ENCODE measurements at places on chromosomes 1 and 21. TPM values are rescaled to one million over a fixed set of nuclear protein-coding genes. Genes with fewer than 3 reads are reported as not detected.

- H3K4me1 ChIP-seq = peaks cover 38% of the 10 kb centered on the region
- H3K27ac ChIP-seq = no peak overlapping the region
- H3K4me3 ChIP-seq = no peak overlapping the region
- no peaks in the 10 kb centered on the region for H3K27me3 ChIP-seq
Observed at GRCh38 chr1:77413541-77414335, 131.9 kb downstream of the AK5 start.

DNA sequence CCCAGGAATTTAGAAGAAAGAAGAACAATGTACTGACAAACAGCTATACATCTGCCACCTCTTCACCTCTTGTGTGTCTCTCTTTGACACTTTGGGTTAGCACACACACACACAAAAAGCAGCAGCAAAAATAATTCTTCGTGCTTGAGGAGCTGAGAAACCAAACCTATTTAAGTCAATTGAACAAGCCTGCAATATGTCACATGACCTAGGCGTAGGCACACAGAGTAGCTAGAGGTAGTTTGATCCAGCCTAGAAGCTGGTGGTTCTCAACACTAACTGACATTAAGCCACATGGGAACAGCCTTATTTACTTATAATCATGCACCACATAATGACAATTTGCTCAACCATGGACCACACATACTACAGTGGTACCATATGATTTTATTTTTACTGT lies 32.3 kb downstream of the RRAGC start:
- H3K4me1 ChIP-seq = no peaks in the 10 kb centered on the region
- H3K36me3 ChIP-seq = no peaks in the 10 kb centered on the region
- no peak overlapping the region for H3K27ac ChIP-seq
- H3K27me3 ChIP-seq = peaks cover 91% of the 10 kb centered on the region
- no peak for DNase-seq

The TEX38 gene
- total RNA-seq = not detected

The FAM167B gene
- total RNA-seq = 1.8 TPM

GRCh38 chr1:243216741-243217140 lies 38.3 kb downstream of the CEP170 start:
- no peak for DNase-seq
- peaks cover 8% of the 10 kb centered on the region for H3K4me1 ChIP-seq
- no peak overlapping the region for H3K27ac ChIP-seq
- H3K4me3 ChIP-seq = no peak overlapping the region
- H3K27me3 ChIP-seq = no peaks in the 10 kb centered on the region

- H3K27me3 ChIP-seq = no peaks in the 10 kb centered on the region
- peaks cover 5% of the 10 kb centered on the region for H3K36me3 ChIP-seq
- peaks cover 77% of the 10 kb centered on the region for H3K4me1 ChIP-seq
- H3K4me3 ChIP-seq = no peak overlapping the region
Observed at GRCh38 chr1:59137276-59137615, 159.6 kb upstream of the FGGY start.

The GFI1 gene
- 0.31 TPM for total RNA-seq

The RBBP4 gene
- 242 TPM for total RNA-seq

The LCE2A gene
- total RNA-seq = not detected

The SLC1A7 gene
- not detected for total RNA-seq

DNA sequence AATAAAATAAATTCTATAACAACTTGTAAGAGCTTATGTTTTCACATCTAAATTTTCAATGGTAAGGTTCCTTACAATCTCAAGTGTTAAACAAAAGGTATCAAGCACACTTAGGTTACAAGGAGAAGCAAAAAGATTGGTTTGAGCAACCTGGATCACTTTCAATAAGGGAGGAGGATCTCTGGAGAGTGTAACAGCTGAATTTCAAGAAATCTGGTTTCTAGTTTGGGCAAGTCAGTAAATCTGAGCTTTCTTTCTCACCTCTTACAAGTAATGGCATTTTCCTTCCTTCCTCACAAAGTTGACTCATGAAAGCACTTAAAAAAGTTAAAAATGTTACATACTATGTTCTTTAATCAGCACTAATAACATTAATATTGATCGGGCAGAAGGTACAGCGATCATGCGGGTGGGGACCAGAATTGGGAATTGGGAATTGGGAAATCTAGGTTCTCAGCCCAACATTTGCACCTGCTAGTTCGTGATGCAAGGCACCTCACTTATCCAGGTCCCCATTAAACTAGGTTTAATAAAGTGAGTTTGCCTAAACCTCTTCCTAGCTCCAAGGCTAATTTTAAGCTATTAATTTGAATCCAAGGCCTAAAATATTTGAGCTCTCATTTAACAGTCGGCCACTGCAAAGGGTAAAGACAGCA lies 3.1 kb downstream of the NUCKS1 start:
- peak overlapping the region; percentile 73 for H3K27ac ChIP-seq
- peak overlapping the region; percentile 60 for H3K4me3 ChIP-seq
- H3K36me3 ChIP-seq = peaks cover 76% of the 10 kb centered on the region
- H3K27me3 ChIP-seq = no peaks in the 10 kb centered on the region

The TCP10L gene
- total RNA-seq = not detected

DNA sequence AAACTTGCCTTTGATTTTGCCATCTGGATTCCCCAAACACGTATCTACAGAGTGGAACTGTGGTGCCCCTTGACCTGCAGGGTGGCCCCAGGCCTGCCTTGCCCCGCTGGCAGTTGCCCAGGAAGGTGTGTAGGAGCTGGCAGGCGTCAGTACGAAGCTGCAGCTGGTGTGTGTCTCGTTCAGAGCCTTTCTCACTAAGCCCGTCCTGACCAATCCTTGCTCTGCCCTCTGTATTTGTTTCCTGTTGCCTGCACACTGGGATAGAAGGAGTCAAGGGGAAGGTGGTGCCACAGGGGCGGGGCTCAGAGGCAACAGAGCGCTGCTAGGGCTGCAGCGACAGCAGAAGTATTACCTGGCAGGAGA lies 5.2 kb upstream of the VSIG8 start:
- peaks cover 23% of the 10 kb centered on the region for H3K27me3 ChIP-seq
- H3K4me1 ChIP-seq = peaks cover 11% of the 10 kb centered on the region
- no peak overlapping the region for H3K4me3 ChIP-seq

DNA sequence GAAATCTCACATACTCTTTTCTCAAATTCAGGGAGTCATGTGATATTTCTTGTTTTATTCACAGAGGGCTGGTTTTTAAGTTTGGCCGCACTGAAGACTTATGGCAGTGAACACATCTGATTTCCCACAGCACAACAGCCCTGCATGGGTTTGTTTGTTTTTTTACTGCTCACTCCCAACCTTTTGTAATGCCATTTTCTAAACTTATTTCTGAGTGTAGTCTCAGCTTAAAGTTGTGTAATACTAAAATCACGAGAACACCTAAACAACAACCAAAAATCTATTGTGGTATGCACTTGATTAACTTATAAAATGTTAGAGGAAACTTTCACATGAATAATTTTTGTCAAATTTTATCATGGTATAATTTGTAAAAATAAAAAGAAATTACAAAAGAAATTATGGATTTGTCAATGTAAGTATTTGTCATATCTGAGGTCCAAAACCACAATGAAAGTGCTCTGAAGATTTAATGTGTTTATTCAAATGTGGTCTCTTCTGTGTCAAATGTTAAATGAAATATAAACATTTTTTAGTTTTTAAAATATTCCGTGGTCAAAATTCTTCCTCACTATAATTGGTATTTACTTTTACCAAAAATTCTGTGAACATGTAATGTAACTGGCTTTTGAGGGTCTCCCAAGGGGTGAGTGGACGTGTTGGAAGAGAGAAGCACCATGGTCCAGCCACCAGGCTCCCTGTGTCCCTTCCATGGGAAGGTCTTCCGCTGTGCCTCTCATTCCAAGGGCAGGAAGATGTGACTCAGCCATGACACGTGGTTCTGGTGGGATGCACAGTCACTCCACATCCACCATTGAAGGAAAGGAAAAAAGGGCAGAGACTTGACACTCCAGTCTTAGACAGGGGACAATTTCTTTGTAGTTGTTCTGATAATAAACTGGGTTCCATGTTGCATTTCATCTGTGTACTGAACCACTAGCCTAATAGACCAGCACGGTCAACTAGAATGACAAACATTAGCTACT lies 22.8 kb downstream of the TMEM50A start:
- H3K4me3 ChIP-seq = no peak overlapping the region
- no peaks in the 10 kb centered on the region for H3K27me3 ChIP-seq
- no peak overlapping the region for H3K27ac ChIP-seq
- no peak for DNase-seq
- H3K4me1 ChIP-seq = no peaks in the 10 kb centered on the region

DNA sequence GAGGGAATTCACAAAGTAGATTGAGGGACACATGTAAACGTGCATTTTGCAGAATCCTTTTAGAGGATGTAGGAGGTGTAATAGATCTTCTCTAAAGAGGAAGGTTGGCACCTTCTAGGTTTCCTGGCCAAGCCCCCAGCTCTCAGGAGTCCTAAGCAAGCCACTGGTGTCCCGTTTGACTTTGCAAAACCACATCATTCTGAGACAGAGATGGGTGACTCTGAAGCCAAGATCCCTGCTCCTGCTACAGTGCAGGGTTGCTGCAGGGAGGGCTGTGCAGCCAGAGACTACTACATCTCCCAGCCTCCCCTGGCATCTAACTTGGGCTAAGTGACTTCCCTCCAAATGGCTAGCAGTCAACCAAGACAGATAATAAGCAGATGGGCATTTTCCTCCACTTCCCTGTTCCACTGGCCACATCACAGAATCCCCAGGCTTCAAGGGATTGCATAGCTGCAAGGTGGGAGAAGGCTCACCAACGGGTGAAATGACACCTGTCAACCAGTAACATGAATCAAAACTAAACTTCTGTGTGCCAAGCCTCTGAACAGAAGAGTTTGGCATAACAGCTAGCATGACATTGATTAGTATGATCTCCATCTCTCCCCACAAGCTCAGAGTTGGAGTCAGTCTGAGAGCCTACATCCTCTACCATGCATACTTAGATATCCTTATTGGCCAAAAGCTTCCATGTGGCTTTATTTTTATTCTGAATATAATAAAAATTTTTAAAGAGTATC lies 129.6 kb upstream of the COA6 start:
- peaks cover 48% of the 10 kb centered on the region for H3K27me3 ChIP-seq
- no peak overlapping the region for H3K27ac ChIP-seq
- H3K36me3 ChIP-seq = no peaks in the 10 kb centered on the region
- no peak for DNase-seq

Data from Calu3 (cell line).